Body of pancreas (tissue), 4 donors: ENCODE measurements at places on chromosomes 1 and 21. TPM values are rescaled to one million over a fixed set of nuclear protein-coding genes. Genes with fewer than 3 reads are reported as not detected.

TRIM58 gene
- total RNA-seq = 0.99 TPM

- no peak for DNase-seq
These were observed 180.4 kb downstream of the DHRS3 start for GRCh38 chr1:12437629-12438028.

DNA sequence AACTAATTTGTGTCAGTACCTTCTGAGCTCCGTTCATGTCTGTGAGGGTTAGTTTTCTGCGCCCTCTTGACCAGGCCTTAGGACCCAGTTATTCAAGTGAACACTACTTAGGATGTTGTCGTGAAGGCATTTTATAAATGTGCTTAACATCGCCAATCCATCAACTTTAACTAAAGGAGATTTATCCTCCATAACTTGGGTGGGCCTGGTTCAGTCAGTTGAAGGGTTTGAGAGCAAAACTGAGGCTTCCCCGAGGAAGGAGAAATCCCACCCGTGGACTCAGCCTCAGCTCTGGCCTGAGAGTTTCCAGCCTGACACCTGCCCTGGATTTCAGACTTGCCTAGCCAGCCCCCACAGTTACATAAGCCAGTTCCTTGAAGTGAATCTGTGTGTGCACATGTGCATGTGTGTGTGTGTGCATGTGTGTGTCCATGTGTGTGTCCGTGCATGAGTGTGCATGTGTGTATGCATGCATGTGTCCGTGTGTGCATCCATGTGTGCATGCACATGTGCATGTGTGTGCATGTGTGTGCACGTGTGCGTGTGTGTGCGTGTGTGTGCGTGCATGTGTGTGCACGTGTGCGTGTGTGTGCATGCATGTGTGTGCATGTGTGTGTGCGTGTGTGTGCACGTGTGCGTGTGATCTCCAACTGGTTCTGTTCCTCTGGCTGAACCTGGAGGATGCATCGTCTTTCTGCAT is 62.1 kb upstream of the PDE9A start:
- no peak for DNase-seq

TNFRSF4 gene
- total RNA-seq = 2.6 TPM

DNA sequence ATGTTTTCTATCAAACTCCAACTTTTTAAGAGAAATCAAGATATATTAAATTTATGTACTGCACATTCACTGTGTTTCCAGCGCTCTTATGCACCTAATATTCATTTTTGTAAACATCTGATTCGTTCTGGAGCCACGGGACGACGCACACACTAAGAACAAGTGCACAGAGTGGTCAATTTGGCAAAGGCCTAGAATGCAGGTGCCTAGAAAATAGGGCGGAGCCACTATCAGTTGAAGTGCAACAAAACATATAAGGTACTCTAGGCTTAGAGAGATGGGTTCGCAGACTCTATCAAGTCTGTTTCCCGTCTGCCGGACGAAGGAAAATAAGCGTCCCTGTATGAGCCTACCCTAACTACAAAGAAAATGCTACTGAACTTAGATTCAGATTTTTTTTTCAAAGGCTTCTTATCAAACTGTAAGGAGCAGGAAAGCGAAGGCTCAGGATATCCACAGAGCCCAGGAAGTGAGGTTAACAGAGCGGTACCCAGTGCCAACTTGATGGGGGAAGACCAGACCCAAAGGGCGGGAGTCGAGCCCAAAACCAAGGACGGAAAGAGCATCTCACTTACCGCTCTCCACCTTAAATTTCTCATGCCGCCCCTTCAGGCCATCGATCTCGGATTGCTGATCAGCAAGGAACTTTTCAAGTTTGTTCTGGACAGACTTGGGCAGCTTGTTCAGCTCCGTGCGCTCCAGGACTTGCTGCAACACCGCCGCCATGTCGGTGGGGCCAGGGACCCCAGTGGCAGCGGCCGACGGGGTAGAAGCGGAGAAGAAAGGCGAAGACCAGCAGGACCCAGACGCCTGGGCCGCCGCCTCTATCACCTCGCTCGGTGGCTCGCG is 526 bp downstream of the TPR start:
- peak; percentile 35 for DNase-seq

TSPAN2 gene
- total RNA-seq = 2.6 TPM

DNA sequence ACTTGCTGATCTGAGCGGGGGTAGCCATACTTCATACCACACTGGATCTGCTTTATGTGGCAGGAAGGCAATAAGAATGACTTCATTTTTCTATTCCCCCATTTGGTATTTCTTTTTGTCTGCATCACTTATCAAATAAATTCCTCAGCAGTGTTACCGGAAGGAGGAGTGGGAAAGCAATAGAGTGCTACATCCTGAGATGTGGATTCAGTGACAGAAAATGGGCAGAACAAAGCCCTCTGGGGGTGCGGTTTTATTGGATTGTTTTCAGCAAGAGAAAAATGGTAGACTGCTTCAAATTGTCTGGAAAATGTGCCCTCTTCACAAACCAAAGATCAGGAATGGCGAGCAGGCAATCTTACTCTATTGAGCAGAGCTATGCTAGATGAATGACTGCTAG is 751.9 kb upstream of the NEGR1 start:
- no peak for DNase-seq

RGS18 gene
- total RNA-seq = 2.3 TPM

DNA sequence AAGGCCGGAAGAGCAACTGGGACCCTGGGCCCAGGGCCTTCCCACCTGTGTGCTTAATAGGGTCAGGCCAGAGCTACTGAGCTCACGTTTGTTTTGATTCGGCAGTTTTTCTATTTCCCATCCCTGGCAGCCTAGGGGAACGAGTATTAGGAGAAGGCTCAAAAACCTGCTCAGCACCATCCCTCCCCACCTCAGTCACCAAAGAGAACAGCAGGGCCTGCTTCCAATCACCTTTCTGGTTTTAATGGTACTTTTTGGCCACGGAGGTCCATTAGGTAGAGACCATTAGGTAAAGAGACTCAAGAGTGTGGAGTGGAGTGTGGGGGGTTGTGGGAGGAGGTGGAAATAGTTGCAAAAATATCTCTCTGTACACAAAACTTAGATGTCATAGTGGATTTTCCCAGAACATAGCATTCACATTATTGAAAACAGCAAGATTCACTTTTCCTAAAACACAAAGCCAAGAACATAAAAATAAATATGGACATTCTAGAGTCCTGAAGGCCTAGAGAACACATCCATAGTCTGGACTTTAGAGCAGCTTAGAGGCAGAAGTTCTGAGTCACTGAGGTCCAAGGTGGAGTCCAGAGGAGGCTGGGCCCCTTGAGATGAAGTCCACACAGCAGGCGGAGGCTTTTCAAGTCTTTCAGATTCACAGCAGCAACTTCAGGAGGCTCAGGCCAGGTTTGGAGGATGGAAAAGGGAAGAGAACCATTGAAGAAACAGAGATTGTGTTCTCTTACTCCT is 19.5 kb downstream of the NUAK2 start:
- DNase-seq = no peak

DOP1B gene
- 15.3 TPM for total RNA-seq

- DNase-seq = no peak
These were observed 15.9 kb upstream of the CGN start for GRCh38 chr1:151495316-151495715.

DNA sequence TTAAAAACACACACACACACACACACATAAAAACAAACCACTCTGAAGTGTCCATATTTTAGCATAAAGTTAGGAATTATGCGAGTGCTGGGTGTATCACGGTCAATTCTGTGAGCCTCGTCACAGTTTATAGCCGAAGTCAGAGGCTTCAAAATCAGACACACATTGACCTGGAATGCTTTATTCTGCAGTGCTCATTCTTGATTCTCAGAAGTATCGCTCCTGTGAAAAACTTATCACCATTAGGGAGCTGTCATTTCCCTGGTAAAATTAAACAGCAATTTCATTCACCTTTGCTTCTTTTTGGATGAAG is 8.7 kb upstream of the IRF2BP2 start:
- no peak for DNase-seq

DNA sequence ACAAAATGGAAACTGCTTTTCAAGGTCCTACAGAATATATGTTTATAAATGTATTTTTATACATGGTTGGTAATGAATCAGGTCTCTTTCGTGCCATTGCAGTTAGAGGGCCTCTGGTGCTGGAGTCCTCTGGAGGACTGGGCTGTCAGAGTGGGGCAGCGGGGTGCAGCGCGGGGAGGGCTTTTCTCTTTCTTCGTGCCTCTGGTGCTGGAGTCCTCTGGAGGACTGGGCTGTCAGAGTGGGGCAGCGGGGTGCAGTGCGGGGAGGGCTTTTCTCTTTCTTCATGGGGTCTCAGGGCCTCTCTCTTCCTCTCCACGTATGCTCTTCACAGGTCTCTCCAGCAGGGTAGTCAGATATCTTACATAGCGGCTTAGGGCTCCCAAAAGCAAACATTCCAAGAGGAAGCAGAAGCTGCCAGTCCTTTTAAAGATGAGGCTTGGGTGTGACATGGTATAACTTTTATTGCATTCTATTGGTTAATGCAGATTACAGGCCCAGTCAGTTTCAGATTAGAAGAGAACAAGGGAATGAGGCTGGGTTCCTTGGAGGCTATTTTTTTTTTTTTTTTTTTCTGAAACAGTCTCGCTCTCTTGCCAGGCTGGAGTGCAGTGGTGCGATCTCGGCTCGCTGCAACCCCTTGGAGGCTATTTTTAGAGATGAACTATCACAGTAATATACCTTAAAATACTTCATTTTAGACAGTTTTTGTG is 13.1 kb downstream of the SDCCAG8 start:
- DNase-seq = no peak

ESPN gene
- total RNA-seq = 4.0 TPM

DNA sequence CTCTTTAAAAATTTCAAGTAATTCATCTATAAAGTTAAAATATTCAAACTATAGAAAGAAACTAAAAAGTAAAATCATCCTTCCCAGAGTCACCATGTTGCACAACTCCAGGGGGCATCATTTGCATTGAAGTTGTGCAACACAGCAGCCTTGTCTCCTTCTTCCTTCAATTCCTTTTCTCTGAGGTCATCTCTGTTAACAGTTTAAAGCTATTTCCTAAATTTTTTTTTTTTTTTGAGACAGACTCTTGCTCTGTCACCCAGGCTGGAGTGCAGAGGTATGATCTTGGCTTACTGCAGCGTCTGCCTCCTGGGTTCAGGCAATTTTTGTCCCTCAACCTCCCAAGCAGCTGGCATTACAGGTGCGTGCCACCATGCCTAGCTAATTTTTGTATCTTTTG is 7.1 kb downstream of the RHBG start:
- DNase-seq = no peak

DNA sequence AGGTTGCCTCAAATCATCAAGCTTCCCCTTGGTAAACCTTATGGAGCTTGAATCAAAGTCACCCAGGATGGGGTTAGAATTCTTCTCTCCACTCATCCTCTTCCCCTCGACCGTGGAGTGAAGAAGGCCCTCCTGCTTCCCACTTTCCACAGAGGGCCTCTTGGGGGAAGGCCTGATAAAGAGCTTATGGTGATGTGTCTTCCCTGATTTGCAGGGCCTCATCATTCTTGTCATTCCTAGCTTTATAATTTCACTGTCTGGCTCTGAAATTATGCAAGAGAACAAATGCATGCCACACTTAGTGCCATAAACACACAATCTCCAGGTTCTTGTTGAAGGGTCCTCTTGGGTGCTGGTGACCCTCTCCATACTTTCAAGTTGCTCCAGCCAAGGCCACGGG is 101.2 kb downstream of the HMGB4 start:
- DNase-seq = no peak

DNA sequence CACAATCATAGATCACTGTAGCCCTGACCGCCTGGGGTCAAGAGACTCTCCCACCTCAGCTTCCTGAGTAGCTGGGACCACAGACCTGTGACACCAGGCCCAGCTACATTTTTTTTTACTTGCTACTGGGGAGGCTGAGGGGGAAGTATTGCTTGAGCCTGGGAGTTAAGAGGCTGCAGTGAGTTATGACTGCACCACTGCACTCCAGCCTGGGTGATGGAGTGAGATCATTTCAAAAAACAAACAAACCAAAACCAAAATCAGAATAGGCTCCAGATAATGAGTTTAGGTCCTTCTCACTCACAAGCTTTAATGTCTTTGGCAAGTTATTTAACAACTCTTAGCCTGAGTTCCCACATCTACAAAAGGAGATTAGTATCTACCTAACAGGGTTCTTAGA is 22.8 kb downstream of the WDR26 start:
- no peak for DNase-seq

- DNase-seq = no peak
These were observed 5.0 kb downstream of the C4BPA start for GRCh38 chr1:207109004-207109403.

- DNase-seq = no peak
These were observed 25.2 kb upstream of the DUSP23 start for GRCh38 chr1:159755451-159756007.

C1QC gene
- total RNA-seq = 54.7 TPM

DNA sequence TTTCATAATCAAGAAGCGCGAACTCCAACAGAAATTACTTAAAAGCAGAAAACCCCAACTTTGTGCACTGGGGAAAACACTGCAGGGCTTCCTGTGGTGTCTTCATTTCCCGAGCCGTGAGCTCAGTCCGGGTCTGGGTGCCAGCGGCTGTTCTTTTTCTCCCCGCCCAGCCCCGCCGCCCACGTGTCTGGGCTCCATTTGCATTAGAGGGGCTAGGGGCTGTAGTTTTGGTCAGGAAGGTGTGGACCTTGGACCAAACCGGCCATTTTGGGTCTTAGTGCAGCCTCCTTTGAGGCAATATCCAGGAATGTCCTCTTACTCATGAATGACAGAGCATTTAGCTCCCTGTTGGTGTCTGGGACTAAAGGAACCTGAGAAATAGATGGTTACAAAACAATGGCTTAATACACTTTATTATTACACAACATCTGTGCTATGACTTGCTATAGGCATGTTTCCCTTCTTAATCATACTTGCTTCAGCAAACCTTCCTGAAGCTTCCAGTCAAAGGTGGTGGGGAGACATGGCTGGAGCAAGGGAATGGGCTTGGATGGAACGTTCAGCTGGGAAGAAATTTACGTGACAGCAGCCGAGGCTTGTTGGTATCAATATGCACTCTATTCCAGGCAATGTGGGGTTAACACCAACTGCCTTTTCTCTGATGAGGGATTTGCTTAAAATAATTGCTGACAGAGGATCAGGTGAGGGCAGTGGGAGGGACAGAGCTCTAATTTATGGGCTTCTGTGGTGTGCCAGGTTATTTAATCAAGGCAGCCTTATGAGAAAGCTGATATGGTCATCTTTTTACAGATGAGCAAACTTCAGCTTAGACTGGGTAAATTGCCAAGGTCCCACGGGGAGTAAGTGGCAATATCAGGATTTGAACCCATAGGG is 1.1 kb downstream of the AGTRAP start:
- peak; percentile 64 for DNase-seq

IL12RB2 gene
- total RNA-seq = 3.3 TPM
